CD8-positive, alpha-beta memory T cell (primary cell): ENCODE measurements at places on chromosomes 1 and 21. TPM values are rescaled to one million over a fixed set of nuclear protein-coding genes. Genes with fewer than 3 reads are reported as not detected.
A peak's percentile ranks its signal among the peaks of the same experiment; 100 is the strongest.

LIN28A gene
- total RNA-seq, result not detected

TDRD10 gene
- total RNA-seq, result not detected

BATF3 gene
- total RNA-seq, result 147 TPM

IGSF9 gene
- 0.04 TPM for total RNA-seq

AUNIP gene
- 7.4 TPM for total RNA-seq

PPIAL4G gene
- 0.44 TPM for total RNA-seq

PLA2G2C gene
- not detected for total RNA-seq

CD247 gene
- 133 TPM for total RNA-seq

FCRL5 gene
- total RNA-seq, result not detected

RNF186 gene
- total RNA-seq, result not detected

LRRN2 gene
- total RNA-seq, result not detected

- peak; percentile 68 for DNase-seq
These were observed 913 bp upstream of the S1PR1 start for GRCh38 chr1:101235696-101236515.

GRCh38 chr1:8497210-8497819 lies 179.4 kb downstream of the SLC45A1 start:
- no peak for DNase-seq

- no peak for DNase-seq
These were observed 84.8 kb downstream of the HUNK start for GRCh38 chr21:31957631-31958030.

DNA sequence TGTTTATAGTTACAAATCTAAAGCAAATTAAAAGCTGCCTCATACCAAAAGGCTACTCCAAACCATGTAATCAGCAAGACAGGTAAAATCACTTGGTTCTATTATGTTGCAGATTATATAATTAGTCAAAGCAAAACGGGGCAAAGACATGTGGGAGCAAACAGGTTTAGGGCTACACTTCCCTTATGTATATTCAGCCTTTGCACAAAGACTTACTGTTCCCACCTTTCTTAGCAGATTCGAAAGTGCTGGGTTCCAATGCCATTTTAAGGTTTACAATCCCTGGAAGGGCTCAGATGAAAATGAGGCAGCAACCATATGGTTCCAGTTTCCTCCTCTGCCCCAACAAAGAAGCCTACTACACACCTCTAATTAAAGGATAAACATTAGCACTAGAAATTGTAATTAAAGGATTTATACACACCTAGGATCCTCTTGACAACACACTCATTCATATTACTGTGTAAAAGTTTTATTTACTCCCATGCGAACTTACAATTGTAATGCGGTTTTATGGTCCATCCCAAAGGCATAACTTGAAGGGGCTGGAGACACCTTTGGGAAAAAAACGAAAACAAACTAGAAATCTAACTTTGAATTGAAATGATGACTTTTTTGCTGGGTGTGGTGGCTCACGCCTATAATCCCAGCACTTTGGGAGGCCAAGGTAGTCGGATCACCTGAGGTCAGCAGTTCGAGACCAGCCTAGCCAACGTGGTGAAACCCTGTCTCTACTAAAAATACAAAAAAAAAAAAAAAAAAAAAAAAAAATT lies 117.3 kb upstream of the PKN2 start:
- DNase-seq, result no peak

DNA sequence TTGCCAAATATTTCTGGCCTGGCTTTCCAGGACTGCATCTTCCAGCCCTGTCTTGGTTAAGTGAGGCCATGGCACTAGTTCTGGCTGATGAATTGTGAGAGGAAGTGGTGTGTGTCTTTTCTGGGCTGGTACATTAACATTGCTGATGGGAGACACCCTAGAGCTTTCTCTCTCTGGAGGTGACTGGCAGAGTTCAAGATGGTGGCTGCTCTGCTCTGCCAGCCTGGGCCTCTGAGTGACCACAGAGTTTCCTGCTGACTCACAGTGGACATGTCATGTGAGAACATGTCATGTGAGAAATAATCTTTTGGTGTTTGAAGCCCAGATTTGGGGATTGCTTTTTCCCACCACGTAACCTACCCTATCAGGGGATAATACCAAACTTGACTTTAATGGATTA lies 218.0 kb upstream of the KIAA0040 start:
- no peak for DNase-seq

DNA sequence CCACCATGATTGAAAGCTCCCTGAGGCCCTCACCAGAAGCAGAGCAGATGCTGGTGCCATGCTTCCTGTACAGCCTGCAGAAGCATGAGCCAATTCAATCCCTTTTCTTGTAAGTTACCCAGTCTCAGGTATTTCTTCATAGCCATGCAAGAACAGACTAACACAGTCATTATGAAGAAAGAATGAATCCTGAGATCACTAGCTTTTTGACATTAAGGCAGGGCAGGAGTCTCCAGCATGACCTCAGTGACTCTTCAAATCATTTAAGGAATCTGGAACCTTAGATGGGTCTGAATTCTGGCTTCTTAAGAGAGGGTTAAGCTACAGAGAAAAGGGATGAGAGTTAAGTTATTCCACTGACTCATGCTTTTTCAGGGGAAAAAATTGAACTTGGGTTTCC lies 79.0 kb downstream of the PTPN14 start:
- no peak for DNase-seq

DNA sequence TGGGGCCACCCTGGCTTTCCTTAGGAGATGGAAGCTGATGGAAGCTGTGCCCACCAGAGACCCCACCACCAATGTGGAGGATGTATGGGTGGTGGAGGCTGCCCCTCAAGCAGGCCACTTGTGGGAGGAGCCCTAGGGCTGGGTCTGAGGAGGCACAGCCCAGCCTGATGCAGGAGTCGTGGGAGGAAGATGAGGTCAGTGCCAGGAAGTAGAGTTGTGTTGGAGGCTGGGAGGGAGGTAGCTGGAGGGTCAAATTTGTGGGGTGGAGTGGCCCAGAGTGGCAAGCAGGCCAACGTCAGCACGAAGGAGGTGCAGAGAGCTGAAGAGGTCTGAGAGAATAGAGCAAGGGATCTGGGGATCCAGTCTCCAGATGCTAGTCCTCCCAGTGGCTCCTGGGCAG lies 119.0 kb upstream of the USP24 start:
- DNase-seq, result no peak

- peak; percentile 64 for DNase-seq
These were observed 100.5 kb upstream of the SOD1 start for GRCh38 chr21:31558962-31559367.

DNA sequence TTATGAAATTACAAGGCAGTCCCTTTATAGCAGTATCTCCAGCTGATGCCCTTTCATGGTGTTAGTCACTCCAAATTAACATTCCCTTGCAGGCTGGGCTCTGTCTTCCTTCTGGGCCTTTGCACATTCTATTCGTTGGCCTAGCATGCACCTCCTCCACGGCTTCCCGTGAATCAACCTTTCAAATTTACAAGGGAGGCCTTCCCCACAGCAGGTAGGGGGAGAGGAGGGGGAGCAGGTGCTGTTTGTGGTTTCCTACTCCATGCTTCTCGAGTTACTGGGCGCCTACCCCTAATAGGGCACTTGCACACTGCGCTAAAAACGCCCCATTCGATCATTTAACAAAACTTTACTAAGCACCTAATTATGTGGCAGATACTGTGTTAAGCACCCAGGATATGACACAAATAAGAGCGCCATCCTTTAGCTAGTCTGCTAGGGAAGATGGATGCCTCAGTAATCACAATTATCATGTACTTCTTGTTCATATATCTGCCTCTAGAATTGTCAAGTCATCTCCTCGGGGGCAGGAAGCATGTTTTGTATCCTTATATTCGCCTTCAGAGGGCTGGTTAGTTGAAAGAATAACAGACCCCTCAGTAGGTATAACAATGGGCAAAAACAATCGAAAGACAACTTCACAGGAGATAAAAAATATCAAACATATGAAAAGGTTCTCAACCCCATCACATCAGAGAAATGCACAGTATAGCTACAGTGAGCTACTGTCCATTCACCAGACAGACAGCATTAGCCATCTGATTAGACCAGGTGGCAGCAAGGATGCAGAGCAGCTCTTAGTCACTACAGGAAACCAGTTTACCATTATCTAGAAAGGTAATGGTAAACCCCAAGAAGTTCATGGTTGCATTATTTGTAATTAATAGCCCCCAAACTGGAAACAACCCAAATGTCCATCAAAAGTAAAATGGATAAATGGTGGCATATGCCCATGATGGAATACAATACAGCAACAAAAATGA lies 1.7 kb upstream of the ADAR start:
- peak; percentile 66 for DNase-seq

- DNase-seq, result no peak
These were observed 215.1 kb downstream of the PTPRU start for GRCh38 chr1:29451368-29451892.

DNA sequence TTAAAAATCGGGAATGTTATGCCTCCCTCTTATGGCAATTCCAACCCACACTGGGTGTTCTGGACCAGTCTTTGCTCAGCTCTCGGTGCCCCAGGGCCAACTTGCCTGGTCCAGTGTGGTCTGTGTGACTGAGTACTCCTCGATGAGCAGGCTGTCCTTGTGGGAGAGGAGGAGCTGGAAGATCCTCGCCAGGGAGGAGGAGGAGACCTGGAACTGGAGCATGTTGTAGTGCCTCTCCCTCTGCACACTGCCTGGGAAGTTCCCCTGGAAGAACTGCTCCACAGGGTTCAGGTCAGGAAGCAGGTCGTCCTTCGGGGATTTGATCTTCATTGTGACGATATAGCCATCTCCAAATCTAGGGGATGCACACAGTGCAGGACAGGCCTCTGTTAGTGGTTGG lies 88.5 kb upstream of the GCLM start:
- no peak for DNase-seq

DNA sequence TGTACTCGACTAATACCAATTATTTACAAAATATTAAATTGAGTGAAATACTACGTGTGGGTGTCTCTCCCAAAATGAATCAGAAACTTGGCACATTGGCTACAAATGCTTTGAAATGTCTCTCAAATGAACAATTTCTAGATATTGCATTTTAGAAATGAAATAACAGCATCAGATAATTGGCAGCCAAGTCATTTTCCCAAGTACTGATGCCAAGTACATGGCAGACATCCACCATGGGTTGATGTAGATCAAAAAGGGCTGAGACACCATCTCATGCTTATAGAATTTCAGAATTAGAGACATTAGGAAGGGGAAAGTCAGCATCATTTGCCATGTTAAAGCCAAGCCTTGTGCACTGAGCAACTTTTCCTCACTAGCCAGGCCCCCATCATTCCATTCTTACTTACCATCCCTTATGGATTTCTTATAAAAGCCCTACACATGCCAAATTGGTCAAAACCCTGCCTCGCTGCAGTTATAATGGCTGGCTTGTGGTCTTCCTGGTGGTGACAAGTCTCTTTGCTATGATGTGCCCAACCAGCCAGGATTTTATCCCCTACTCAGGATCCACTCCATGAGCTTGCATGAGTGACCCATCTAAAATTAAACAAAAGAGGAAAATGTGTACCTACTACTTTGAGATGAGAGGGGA lies 73.1 kb downstream of the GREM2 start:
- no peak for DNase-seq

GRCh38 chr1:216310776-216311175 lies 112.5 kb downstream of the USH2A start:
- DNase-seq, result no peak

- DNase-seq, result no peak
These were observed 2.7 kb downstream of the DIO1 start for GRCh38 chr1:53896635-53897229.

DNA sequence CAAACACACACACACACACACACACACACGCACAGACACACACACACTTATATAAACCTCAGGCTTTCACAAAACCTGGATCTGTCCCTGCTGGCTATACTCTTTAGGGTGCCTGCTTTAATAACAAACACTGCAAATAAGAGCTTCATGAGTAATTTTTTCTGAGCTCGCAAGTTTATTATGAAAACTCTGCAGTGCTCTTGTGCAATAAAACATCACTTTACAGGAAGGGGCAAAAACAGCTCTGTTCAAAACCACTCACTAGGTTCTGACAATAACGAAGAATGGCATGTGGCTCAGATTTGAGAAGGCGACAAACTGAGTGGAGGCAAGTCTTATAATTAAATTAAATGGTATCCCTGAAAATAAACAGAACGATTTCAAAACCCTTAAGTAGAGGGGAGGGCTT lies 42.6 kb upstream of the CTPS1 start:
- DNase-seq, result no peak

DNA sequence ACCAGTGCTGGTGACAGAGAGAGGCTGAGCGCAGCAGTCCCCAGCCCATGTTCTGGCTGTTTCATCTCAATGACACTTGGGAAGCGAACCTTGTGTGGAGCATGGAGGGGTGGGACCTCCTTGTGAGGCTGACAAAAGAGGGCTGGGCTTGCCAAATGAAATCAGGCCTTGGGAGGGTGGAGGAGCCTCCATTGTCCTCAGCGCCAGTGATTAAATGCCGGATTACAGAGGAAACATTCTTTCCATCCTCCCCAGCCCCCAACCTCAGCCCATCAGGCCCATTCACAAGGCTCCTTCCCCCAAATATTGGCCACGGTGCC lies 63.3 kb upstream of the PAXBP1 start:
- no peak for DNase-seq

DNA sequence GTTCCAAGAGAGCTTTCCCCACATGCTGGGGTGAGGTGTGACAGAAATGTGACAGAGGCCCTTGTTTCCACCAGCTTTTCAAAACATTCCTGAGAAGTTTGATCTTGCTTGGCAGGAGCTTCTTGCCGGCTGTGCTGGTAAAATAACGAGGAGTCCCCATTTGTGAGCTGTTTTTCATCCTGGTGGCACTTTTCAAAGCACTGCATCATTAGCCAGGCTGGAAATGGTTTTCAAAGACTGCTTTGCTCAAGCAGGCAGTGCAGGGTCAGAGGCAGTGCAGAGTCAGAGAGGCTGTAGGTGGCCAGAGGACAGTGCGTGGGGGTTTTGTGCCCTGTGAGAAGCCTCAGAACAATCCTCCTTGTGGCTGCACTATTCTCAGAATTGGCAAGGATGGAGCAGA lies 75.8 kb upstream of the KCNA3 start:
- DNase-seq, result no peak

- no peak for DNase-seq
These were observed 333.6 kb downstream of the KCTD3 start for GRCh38 chr1:215900684-215901083.

- DNase-seq, result no peak
These were observed 28.4 kb upstream of the DMRTB1 start for GRCh38 chr1:53430779-53431178.

- DNase-seq, result no peak
These were observed 10.4 kb downstream of the FGR start for GRCh38 chr1:27624467-27625178.

GRCh38 chr1:99264201-99265021 lies at the start of gene PLPPR4:
PLPPR4 (plus strand) TSS chr1:99264492; CDS start chr1:99264594, 102 bp downstream.
- no peak for DNase-seq

DNA sequence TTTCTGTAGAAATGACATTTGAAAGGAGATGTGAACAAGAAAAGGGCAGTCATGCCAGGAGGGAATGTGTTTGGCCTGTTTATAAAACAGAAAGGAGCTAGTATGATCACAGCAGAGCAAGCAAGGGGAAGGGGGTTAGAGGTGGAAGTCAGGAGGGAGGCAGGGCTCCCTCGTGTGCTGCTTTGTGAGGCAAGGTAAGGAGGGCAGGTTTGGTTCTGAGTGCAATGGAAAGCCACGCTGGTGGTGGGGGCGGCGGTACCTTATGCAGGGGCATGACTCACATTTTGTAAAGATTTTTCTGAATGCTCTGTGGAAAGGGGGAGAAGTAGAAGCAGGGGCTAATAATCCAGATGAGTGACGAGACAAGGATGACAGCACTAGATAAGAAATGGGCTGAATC lies 197.5 kb upstream of the C8B start:
- DNase-seq, result no peak

- no peak for DNase-seq
These were observed 1.4 kb upstream of the ATP1B1 start for GRCh38 chr1:169105087-169105433.

GRCh38 chr1:36304521-36304920 lies 1.6 kb upstream of the SH3D21 start:
- DNase-seq, result no peak

- no peak for DNase-seq
These were observed 332 bp downstream of the KCNJ6 start for GRCh38 chr21:37915941-37916309.
